ENCODE measurements at places on chromosomes 12 and 14. TPM values are rescaled to one million over a fixed set of nuclear protein-coding genes. Genes with fewer than 3 reads are reported as not detected.

The ALKBH1 gene
- 15.3 TPM for total RNA-seq

The PRR4 gene
- total RNA-seq: 1.4 TPM

The TAS2R8 gene
- total RNA-seq: 0.34 TPM

The REP15 gene
- 2.5 TPM for total RNA-seq

The ZNF385A gene
- total RNA-seq: 1.00 TPM

The EML5 gene
- total RNA-seq: under 0.01 TPM

The SUDS3 gene
- 41.8 TPM for total RNA-seq

All from melanocyte of skin (primary cell).